Stimulated activated CD8-positive, alpha-beta memory T cell treated with anti-CD3 and anti-CD28 coated beads, Interleukin-15, amount 100 ng/mL, for 24 hours (primary cell): ENCODE measurements at places on chromosomes 11 and 22.

DNA sequence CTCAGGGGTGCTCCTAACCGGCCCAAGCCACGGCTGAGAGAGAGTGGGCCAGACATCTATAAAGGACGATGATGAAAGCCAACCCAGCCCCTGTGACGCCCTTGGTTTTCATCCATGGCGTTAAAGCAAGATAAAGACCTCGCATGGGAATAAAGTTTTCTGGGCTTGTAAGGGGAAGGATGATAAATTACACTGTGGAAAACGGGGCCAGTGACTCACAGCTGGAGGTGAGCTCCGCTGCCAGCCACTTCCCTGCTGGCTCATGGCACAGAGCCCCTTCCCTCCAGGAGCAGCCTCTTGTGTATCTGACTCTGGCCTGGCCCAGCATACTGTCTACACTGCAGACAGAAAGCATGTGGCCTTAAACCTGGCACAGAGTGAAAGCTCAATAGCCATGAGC is 503.2 kb upstream of the B3GAT1 start:
- DNase-seq = no peak

DNA sequence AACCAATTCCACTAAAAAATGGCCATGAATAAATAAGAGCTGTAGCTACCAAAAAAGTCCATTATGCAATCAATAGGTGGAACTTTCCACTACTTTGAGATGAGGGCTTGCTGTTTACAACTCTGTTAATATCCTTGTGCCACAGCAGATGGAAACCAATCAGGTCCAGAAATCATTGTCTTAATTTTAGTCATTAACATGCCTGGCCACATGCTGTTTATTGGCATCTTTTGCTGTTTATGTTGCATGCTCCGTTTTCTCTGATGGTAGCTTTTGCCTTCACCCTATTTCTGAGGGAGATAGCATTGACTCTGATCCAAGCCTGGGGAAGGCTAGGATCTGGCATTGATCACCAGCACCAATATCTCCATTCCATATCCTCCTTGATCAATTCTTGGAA is 192.9 kb upstream of the SEZ6L start:
- DNase-seq = no peak

GRCh38 chr11:23767576-23767975 is 729.3 kb upstream of the LUZP2 start:
- no peak for DNase-seq

DNA sequence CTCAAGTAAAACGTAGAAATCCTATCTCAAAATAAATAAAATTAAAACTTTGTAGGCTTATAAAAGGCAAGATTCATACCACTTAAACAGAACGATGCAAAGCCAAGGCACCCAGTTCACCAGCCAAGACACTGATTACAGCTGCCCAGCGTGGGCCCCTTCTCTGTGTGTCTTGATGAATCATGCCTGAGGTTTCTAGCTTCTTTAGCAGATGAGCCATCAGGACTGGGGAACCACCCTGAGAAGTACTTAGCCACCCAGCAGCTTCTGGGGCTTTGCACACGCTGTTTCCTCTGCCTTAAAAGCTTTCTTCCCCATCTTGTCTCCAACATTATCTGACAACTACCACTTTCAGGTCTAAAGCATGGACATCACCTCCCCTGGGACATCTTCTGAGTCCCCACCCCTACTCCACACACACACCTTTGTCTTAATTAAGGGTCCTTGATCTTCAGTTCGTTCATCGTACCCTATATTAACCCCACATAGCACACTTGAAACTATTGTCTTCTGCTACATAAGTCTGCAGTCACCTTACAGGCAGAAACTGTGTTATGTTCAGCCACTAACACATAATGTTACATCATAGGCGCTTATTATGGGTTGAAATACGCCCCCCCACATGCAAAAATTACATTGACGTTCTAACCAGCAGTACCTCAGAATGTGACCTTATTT is 8.7 kb upstream of the LAYN start:
- DNase-seq = no peak
